Activated T-cell treated with anti-CD3 and anti-CD28 coated beads, Interleukin-2, amount 50 U/mL, for 4 hours (primary cell): ENCODE measurements at places on chromosomes 3 and 15. TPM values are rescaled to one million over a fixed set of nuclear protein-coding genes. Genes with fewer than 3 reads are reported as not detected.

Gene FNDC3B
- total RNA-seq, result 23.9 TPM

Gene GNAI2
- total RNA-seq, result 160 TPM

Gene DPPA2
- total RNA-seq, result not detected

Gene OSBPL10
- 7.0 TPM for total RNA-seq

GRCh38 chr15:36798366-36798765 is 218.9 kb downstream of the CDIN1 start:
- DNase-seq, result no peak

DNA sequence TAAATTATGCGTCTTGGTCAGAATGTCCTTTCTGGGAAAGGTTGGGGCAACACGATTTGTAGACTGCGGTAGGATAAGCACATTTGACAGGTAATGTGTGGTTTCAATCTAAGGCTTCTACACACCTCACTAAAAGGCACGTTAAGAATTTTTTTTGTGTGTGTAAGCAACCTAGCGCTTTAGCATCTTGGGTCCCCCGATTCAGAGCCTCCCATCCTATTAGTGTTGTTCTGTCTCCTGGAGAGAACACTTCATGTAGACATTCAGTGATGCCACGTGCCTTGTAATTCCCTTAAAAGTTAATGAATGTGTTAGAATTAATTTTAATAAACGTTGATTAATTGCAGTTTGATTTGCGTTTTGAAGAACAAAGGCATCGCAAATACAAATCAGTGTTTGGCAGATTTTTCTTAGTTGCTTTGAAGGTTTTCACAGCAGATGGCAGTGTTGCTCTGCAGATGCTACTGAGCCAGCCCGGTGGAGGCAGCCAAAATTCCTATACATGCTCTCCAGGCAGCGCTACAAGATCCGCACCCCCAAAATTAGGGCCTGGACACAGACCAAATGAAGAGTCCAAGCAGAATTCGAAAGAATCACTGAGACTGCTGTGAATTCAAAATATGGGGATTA is 63.5 kb downstream of the OTOL1 start:
- DNase-seq, result no peak

- DNase-seq, result no peak
Measured at GRCh38 chr3:106640353-106640752, 736.9 kb upstream of the CCDC54 start.

GRCh38 chr15:31100738-31101137 is 787 bp downstream of the TRPM1 start:
- no peak for DNase-seq

DNA sequence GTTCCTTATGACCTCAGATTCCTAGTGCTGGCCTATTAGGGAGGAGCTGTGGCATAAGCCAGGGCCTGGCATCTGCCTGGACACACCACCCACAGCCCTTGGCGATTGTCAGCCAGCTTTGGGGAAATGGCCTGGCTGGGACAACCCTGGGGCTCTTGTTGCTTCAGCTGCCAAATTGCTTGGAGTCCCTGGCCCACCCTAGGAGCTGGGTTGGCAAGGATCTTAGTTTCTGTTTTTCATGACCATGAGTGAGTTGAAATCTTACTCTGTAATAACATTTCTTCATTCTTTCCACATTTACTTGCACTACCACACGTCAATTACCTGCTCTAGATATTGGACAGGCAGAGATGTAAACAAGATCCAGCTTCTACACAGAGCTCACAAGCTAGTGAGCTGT is 1.9 kb upstream of the MYZAP start:
- DNase-seq, result no peak
